ENCODE measurements at places on chromosomes 7 and 10.

- no peak for DNase-seq
These were observed 7.3 kb upstream of the GRIFIN start for GRCh38 chr7:2483494-2483893.

DNA sequence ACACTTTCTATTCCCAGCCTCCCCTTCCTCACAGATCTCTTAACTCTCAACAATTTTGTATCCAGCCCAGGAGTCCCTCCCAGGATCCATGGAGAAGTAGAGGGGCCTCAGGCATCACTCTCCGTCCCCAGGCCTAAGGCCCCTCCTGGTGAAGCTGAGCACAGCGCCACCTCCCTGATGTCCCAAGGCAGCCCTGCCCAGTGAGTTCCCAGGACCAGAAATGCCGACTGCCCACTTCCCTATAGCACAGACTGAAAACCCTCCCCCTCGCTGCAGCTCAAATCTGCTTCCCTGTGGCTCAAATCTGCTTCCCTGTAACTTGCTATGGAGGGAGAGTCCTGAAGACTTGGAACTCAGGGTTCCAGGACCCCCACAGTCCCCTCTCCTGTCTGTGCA lies 35.6 kb downstream of the YKT6 start:
- no peak for DNase-seq

DNA sequence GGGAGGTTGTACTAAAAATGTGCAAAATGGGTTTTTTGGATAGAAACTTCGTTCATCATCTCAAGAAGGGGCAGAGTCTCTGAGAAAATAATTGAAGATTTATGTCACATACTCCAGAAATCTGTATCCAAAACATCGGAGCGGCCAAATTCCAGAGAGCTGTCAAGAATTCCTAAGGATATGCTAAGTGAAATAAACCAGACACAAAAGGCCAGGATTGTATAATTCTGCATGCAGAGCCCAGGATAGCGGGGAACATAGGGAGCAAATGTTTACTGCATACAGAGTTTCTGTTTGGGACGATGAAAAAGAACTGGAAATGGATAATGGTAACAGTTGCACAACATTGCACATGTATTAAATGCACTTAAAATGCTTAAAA lies 224.2 kb upstream of the AUTS2 start:
- DNase-seq: no peak

- no peak for DNase-seq
These were observed 16.9 kb downstream of the KCNMA1 start for GRCh38 chr10:77620731-77621130.

DNA sequence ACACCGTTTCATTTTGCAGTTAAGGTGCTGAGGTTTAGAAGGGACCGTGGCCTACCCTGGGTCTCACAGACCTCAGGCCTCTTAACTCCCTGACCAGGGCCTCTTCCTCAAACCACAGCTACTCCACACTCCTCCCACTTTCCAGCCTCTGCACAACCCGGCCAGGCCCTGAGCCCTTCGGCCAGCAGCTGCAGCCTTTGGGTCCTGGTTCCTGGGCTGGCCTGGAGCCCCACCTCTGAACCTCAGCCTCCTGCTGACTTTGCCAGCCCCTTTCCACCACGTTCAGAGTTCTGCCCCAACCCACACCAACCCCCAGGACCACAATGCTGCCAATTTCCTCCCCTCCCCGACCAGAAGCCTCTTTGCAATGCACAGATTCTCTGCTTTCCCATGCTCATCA lies 84.1 kb downstream of the VOPP1 start:
- DNase-seq: no peak

DNA sequence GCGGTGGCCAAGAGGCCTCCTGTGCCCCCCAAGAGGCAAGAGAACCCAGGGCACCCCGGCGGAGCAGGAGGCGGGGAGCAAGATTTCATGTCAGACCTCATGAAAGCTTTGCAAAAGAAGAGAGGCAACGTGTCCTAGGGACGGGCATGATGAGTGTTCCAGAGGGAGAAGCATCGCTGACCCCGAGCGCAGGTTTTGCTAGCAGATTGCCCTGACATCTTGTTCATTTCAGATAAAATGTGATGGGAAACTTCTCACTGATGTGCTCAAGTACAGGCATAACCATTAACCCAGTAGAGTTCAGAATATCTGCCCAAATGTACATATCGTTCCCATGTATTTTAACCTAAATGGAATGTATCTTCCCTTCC lies 129.2 kb downstream of the APBB1IP start:
- no peak for DNase-seq

GRCh38 chr7:84847790-84848189 lies 339.1 kb downstream of the SEMA3D start:
- DNase-seq: no peak

- no peak for DNase-seq
These were observed 15.6 kb downstream of the MDFIC start for GRCh38 chr7:114937446-114937845.

DNA sequence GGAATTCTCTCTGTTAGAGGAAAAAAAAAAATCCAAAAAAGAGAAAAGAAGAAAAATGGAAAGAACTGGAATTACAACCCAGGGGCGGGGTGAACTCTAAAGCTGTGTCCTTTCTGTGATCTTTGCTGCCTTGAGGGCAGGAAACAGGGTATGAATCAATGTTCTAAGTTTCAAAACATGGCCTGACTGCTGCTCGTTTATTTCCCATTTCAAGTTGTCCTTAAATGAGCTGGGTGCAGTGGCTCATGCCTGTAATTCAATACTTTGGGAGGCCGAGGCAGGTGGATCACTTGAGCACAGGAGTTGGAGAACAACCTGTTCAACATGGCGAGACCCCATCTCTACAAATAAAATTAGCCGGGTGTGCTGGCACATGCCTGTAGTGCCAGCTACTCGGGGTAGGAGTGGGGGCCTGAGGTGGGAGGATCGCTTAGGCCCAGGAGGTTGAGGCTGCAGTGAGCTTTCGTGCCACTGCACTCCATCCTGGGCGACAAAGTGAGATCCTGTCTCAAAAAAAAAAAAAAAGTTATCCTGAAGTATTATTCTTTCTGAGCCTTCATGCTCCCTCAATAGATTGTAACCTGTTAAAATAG lies 24.7 kb upstream of the TFAM start:
- no peak for DNase-seq

GRCh38 chr7:125506331-125506730 lies 576.7 kb upstream of the POT1 start:
- DNase-seq: no peak

DNA sequence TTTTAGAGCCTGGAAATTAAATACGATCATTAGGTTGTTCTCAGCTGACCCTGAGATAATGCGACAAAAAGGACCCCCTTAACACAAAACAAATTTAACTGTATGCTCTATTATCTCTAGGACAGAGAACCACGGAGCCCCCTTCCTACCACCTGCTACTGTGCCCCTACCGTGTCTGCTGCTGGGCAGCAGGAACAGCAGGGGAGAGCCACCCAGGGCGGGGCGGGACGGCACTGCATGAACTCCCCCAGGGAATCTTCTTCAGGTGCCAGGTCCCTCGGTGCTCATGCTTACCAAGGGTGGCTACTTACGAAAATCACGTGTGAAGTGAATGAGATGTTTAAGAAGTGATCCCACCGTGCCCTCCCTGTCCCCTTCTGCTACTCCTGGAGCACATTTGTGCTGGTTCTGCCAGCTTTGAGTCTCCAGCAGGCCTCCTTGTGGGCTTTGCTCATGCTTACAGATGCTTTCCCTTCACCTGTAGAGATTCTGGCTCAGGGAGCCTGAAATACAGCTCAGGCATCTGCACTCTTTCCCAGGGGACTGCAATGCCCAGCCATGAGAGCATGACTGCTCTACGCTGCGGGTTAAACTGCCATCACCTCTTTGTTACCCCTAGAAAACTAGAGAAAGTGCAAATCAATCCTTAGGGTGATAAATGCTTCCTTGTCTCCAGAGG lies 59.9 kb downstream of the MRPL32 start:
- DNase-seq: no peak

GRCh38 chr10:75528392-75528791 lies 97.0 kb downstream of the LRMDA start:
- no peak for DNase-seq

GRCh38 chr10:44424957-44425356 lies 40.1 kb upstream of the CXCL12 start:
- no peak for DNase-seq

DNA sequence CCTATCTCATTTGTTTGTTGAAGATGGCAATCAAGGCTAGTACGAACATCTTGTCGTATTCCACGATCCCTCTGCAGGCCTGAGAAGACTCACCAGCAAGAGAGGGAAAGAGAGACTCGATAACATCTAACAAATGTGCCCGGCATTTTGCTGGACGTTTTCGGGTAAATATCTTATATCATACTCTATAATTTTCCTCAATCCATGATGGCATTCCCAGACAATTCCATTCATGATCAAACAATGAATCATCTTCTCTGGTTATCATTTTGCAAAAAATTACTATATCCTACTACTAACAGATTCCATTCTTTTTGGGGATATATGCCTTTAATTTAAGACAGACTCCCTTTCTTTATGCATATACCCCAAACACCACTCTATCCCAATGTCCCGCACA lies 118.1 kb downstream of the TYW1B start:
- no peak for DNase-seq

DNA sequence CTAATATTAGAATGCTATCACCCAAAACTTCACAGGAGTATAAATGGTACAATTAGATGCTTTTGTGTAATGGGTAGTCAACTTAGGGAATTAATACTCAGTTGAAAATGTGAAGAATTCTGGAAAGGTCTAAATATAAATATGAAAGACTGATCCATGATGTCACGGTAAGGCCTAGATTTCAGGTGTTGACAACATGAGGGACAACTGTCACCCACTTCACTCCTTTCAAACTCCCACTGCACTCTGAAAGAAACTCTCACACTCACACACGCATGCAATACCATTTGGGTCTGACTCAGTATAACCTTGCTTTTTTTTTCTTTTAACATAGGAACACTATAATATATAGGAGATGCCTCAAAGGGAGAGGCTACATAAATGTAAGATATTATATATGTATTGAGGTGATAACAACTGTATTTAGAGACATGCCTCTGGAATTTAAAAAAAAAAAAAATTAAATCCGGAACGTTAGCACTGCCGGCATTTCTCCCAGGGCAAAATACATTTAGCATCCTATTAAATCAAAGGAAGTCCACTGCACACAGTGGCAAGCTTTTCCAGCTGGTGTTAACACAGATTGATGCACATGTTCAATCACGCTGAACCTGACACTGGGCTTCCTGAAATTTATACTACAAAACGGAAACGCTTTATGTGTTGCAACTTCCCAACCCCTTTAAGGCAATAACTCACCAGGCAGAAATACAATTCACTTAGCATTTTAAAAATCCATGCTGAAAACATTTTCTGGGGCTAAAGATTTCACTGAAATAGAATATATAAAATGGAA lies 74.9 kb downstream of the RSU1 start:
- no peak for DNase-seq

DNA sequence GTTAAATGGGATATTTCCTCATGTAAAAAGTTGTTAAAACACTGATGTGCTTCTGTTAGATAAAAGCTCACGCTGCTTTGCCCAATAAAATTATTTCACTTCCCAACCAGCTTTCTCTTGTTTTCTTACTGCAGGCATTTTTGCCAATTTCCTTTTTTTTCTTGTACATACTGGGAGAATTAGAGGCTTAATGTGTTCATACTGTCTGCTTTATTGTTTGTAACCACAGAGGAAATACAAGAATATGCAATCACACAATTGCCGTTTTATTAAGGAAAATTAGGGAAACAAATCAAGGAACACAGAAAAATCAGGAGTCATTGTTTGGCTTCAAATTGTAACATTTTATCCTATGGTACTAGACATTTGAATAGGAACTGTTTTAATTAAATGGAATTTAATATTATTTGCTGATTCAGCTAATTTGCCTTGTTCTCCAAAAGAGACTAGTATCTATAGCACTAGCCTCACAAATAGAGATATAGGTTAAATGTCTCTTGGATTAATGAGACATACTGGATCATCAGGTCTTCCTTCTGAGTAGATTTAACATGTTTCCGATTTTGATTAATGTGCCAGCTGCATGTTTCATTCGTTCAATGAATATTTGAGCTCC lies 6.4 kb upstream of the VWA2 start:
- DNase-seq: no peak

DNA sequence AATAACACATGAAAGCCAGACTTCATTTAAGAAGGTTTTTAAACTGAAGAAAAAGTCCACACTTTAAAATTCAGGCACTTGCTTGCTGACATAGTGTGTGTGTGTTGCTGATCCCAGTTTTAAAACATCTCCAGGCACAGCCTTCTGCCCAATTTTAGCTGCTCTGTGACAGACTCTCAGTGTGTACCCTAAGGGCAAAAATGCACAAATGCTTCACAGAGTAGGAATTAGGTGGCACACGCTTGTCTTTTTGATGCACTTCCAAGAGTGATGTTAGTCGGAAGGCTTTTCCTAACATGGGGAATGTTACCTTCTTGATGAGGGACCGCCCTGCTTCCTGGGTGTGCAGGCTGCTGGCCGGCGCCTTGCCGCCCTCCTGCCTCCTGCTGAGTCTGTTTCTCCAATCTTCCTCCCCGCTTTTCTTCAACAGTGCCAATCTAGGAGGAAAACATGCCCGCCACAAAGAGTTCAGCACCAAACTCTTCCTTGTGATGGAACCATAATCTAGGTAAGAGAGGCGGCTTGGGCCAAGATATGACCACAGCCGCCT lies 122.3 kb downstream of the SVIL start:
- DNase-seq: no peak

DNA sequence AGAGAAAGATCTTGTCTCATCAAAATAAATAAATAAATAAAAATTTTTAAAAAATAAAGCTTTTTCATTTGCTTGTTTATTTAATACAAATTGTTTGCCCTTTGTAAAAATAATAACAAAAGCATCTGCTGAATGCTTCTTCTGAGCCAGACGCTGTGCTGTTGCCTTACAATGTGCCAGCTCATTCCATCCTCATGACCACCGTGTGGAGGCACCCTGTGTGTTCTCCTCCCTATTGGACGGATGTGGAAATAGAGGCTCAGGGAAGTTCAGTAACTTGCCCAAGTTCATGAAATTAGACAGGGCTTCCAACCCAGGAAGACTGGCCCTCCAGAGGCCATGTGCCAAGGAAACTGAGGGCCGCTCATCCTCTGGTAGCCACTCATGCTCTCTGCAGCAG lies 120.6 kb downstream of the SH3PXD2A start:
- DNase-seq: no peak

- no peak for DNase-seq
These were observed 12.5 kb upstream of the AKR1E2 start for GRCh38 chr10:4813496-4813895.

GRCh38 chr7:99628471-99629465 lies 12.0 kb downstream of the ZSCAN25 start:
- no peak for DNase-seq

GRCh38 chr10:101967713-101968112 lies 88.3 kb downstream of the ARMH3 start:
- no peak for DNase-seq

- no peak for DNase-seq
These were observed 33.2 kb downstream of the DRGX start for GRCh38 chr10:49362596-49363260.

DNA sequence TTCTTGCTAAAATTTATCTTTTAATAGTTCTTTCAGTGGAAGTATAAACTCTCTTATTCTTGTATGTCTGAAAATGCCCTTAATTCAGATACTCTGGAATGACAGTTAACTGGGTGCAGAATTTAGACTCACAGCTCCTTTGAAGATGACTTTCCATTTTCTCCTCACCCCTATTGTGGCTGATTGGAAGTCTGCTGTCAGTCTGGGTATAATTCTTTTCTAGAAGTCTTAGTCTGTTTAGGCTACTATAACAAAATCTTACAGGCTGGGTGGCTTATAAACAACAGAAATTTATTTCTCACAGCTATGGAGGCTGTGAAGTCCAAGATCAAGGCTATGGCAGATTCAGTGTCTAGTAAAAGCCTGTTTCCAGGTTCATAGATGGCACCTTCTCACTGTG lies 145.2 kb upstream of the GDF10 start:
- no peak for DNase-seq
